ENCODE measurements at places on chromosomes 5 and 9.

GRCh38 chr9:108703429-108703828 lies 152.4 kb downstream of the ACTL7B start:
- DNase-seq, result no peak

GRCh38 chr9:70600506-70600905 lies 186.0 kb upstream of the KLF9 start:
- DNase-seq, result peak; percentile 35

- DNase-seq, result no peak
Observed at GRCh38 chr9:126549246-126550006, 64.3 kb upstream of the LMX1B start.

- no peak for DNase-seq
Observed at GRCh38 chr5:112799661-112800060, 61.4 kb upstream of the SRP19 start.

DNA sequence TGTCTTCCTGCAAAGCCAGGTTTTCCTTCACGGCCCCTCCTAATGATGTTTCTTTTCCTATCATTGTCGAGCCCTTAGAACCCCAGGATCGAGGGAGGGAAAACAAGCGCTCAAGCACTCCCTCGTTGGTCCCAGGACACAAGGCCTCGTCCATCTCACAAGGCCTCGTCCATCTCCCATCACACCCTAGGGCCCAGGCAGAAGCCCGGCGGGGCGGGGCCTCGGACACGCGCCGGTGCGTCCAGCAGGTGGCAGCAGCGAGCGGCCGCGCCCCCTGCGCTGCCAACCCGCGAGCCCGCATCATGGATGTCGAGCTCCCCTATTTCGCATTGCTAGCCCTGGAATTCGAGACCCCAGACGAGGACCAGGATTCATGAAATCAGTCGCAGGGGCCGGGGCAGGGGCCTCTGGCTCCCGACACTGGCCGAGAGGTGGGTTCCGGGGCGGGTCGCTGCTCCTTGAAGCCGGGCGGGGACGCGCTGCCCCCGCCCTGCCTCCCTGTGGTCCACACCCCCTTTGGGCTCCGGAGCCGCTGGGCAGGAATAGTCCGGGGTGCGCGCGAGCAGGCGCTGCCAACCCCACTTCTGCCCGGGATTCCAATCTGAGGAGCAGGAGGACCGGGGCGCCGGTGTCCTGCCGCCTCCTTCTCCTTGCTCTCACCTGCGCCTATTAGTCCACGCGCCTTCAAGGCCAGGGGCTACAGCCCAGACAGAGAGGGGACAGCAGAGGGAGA lies at the start of gene ABLIM3:
ABLIM3 (plus strand) TSS at position 270 of the 733 bp plus-strand sequence. CDS start 603 bp downstream, outside the sequence.
- peak; percentile 88 for DNase-seq

DNA sequence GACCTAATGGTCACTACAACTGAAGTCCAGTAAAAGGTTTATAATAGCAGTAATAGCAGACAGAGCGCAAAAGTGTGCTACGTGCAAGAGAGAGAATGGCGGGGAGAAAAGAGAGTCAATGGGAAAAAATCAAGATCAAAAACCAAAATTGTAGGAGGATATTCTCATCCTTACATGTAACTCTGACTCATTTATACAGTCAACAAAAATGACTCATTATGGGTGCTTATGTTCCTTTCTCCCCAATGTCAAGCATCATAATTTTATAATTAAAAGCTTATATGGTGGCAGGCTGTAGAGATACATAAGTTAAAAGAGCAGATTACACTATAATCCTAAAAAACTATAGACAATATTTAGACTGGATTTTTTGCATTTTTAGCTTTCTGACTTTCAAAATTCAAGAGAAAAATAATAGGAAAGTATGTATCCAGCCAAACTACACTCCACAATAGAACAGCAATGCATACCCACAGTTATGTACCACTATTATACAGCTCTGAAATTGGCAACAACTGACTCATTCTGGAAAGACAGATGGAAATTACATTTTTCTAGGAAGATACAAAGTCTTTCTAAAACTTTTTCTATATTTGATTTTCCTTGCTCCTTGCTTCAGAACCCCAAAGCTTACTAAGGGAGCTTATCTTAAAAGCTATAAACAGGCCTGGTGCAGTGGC lies 78.4 kb downstream of the PLPP1 start:
- DNase-seq, result no peak

DNA sequence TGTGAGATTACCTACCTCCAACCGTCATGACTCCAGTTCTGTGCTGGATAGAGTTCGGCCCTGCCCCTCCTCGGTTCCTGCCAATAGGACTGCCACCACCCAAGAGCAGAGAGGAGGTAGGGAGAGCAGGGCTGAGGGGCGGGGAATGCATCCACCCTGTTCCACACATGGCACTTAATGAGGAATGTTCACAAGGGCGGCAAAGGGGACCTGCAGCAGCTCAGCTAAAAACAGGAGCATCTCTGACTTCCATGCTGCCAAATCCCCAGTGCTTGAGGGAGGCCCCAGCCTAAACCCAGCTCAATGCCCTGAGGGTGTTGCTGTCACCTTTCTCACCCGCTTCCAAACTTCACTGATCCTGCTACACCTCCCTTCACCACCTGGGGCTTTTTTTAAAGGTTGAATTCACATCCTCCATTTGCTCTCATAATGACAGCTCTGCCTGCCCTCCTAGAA lies 7.8 kb upstream of the DELE1 start:
- DNase-seq, result peak; percentile 33

DNA sequence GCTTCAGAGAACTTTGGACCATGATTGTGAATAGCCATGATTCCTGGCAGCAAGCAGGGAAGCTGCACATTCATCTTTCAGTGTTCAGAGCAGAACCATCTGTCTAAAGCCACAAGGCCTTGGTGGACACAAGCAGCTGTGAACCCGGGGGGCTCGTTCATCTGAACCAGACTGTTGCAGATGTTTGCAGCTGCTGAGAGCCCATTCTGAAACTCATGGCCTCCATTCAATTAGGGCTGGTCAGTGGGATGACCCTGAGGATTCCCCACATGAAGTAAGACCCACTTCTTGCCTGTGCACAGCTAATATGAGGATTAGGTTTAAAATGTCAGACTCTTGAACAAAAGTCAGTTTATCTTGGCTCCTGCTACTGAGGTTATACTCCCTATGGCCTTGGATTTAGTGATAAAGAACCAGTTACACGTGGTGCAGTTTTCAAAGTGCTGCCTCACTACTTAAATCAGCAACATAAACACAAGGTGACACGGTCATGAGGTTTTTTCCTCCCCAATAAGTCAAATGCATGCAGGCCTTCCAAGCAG lies 109.8 kb upstream of the IFNK start:
- no peak for DNase-seq

- no peak for DNase-seq
Observed at GRCh38 chr9:136697146-136697820, 10.0 kb upstream of the AGPAT2 start.

DNA sequence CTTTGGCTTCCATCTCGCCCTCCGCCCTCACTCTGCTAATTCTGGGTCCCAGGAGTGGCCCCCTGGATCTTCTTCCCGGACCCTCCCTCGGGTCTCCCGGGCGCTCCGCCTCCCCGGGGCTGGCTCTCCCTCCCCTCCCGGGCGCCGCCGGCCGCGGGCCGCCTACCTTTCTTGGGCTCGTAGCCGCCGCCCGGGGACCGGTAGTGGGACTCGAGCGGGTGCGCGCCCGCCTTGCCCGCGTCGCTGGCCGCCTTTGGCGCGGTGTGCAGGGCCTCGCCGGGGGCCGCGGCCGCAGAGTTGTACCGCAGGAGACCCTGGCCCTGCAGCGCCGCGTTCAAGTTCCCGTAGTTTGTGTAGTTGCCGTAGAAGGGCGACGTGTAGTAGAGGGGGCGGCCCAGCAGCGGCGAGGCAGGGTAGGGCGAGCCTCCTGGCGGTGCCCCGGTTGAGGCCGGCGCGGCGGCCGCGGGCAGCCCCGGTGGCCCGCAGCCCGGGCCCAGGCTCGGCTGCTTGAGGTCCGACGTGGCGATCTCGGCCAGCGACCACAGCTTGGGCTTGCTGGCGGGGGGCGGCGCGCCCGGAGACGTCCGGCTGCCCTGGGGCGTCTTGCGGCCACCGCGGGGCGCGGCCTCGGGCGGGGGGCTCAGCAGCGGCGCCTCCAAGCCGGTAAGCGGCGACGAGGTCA lies 3.2 kb downstream of the IRX2 start:
- peak; percentile 31 for DNase-seq

DNA sequence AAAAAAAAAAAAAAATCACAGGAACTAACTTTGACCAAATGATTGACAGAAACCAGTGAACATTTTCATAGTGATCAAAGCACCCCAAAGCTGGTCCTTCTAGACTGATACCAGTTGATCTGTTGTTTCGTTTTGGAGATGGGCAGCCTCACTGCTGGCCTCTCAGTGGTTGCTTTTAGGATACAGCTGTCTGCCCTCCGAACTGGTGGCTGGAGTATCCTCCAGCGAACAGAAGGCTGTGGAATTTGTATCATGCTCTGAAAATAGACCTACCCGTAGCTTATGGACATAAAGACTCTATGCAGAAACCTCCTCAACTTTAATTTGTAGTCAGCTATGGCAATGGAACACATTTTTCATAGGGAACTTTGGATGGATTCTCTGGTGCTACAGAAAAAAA lies 49.0 kb downstream of the DCP2 start:
- no peak for DNase-seq

DNA sequence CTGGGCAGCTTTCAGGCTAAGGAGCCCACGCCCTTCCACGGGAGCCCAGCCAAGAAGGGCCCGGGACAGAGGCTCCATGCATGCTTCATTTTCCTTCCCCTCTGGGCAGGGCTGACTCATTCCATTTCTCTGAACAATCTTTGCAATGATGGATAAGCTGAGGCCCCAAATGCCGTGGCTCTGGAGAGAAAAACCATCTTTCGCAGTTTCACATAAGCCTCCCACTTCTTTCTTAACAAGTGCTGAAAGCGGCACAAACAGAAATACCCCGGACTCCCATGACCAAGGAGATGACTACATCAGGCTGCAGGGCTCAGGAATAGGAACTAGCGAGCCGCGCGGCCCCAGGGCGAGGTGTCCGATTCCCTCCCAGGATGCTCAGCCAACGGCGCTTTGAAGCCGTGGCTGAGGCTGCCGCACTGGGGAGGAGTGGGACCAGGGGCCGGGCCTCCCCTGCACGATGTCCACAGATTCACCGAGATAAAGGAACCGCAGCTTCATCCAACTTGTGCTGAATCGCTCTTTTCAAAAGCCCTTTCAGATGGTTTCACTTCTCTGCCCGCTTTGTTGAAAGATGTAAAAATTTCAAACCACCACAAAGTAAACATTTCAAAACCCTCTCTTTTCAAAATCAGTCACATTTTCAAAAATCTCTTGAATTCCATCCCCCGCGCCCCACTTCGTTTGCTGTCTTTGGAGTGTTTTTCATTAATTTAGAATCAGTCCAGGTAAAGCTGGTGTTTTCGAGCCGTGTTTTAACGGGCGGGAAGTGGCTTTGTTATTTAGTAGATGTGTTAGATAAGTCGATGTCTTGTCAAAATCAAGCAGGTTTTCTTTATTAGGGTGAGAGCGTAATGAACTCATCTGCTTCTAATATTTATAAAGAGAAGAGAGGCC lies 96.5 kb upstream of the LMX1B start:
- DNase-seq, result no peak

DNA sequence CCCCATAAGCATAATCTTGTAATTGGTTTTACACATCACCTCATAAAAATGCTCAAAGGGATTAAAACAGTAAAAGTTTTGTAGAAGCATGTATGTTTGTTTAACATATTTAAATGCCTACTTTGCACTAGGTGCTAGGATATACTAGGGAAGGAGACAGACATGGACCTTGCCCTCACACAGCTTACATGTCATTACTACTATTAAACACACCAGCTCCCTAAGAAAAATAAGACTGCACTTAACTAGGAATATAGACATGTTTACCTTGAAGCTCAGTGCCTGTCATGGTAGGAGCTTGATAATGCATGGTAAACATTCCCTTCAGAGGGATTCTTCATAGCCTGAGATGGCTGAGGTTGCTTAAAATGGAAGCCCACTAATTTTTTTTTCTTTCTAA lies 6.2 kb downstream of the SHLD3 start:
- DNase-seq, result no peak

DNA sequence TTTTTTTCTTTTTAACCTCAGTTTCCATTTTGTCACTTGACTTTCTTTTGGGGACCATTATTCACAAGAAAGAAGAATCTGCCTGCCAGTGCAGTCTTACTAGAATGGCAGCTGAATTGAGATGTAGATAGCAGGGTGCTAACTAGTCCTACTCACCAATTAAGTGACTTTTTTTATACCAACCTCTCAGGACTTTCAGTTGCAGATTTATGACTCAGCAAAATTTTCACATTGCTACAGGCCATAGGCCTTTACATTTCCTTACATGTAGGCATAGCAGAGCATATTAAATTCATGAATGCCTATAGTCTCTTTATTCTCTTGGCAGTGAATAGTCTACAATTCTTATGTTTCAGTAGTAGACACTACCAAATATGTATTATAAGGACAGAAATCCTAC lies 54.0 kb upstream of the FKTN start:
- DNase-seq, result no peak

GRCh38 chr5:91301106-91301846 lies 81.8 kb downstream of the ARRDC3 start:
- DNase-seq, result no peak

- peak; percentile 46 for DNase-seq
Observed at GRCh38 chr9:131111186-131111853, 14.1 kb upstream of the NUP214 start.

- no peak for DNase-seq
Observed at GRCh38 chr5:109191153-109191558, 218.6 kb downstream of the PJA2 start.

GRCh38 chr5:56605231-56605630 lies 210.1 kb upstream of the MAP3K1 start:
- DNase-seq, result no peak

Measured in head of caudate nucleus (tissue), 42 donors.